ENCODE measurements at places on chromosomes 12 and 14.

- no peaks in the 10 kb centered on the region for H3K36me3 ChIP-seq
- no peak overlapping the region for H3K4me3 ChIP-seq
- H3K4me1 ChIP-seq = peaks cover 4% of the 10 kb centered on the region
- no peak for DNase-seq
- no peaks in the 10 kb centered on the region for H3K27me3 ChIP-seq
Measured at GRCh38 chr14:77918448-77918847, 118.5 kb downstream of the ADCK1 start.

- H3K27ac ChIP-seq = no peak overlapping the region
- no peak overlapping the region for H3K4me3 ChIP-seq
- H3K4me1 ChIP-seq = no peaks in the 10 kb centered on the region
- DNase-seq = no peak
- peaks cover 7% of the 10 kb centered on the region for H3K27me3 ChIP-seq
Measured at GRCh38 chr12:70032076-70032475, 207.0 kb downstream of the MYRFL start.

DNA sequence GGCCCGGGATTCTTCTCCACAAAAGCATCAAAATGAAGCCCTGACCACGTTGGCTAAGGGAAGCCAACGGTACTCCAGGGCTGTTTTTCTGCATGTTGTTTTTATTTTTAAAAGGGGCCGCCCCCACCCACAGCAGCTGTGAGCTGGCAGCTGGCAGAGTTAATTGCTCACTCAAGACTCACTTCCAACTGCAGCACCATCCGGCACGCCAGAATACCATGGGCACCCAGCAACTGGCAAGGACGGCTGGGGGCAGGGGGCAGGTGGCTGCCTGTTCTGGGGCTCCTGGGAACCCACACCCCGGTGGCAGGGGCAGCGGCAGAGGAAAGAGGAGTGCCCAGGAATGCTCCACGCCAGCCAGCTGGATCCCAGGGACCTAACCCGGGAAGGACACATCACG, 44.3 kb downstream of the NCOR2 start:
- H3K4me1 ChIP-seq = no peaks in the 10 kb centered on the region
- no peak for DNase-seq
- no peak overlapping the region for H3K4me3 ChIP-seq
- no peak overlapping the region for H3K27ac ChIP-seq

DNA sequence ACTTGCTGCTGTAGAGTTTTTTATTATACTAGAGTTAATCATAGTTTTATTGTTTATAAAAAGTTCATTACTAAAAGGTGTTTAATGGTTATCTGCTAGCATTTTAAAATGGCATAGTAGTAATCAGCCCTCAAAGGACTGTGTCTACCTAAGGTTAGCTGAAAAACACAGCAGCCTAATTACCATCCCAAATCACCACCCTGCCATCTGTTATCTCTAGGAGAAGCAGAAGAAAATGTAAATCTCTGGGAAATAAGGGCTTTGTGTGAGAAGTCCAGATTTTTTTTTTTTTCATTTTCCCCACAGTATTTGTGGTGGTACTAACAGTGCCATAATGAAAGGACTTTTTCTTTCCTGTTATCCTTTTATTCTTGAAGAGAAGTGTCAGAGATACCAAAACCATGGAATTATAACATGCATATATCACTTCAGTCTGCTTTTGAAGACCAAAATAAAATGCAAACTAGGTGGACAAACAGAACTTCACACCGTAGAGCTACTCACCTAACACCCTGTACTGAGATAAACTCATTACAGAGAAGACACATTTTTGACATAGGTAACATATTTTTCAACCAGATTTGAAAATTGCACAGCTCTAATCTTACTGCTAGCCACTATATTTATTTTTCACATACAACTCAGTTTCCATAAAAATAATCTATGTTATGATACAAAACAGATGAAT, 876.2 kb downstream of the C12orf50 start:
- H3K4me1 ChIP-seq = no peaks in the 10 kb centered on the region
- no peak for DNase-seq
- no peaks in the 10 kb centered on the region for H3K27me3 ChIP-seq

DNA sequence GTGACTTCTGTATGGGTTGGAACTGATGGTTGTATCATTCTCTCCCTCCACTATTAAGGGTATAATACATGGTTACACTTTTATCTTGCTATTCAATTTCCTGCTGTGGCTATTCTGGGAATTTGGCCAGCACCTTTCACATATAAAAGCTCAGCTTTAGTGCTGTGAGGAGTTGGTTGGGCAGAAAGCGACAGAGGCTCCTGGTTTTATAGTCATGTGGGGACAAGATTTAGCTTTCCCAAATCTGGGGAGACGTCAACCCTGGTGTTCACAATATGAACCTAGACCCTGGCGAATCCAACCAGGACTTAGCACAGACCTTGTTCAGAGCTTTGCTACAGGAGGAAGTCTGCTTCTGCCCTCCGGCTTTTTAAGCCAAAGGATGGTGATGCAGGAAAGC, 36.5 kb downstream of the FOS start:
- peaks cover 5% of the 10 kb centered on the region for H3K4me1 ChIP-seq
- no peak for DNase-seq
- no peaks in the 10 kb centered on the region for H3K36me3 ChIP-seq
- no peak overlapping the region for H3K27ac ChIP-seq

DNA sequence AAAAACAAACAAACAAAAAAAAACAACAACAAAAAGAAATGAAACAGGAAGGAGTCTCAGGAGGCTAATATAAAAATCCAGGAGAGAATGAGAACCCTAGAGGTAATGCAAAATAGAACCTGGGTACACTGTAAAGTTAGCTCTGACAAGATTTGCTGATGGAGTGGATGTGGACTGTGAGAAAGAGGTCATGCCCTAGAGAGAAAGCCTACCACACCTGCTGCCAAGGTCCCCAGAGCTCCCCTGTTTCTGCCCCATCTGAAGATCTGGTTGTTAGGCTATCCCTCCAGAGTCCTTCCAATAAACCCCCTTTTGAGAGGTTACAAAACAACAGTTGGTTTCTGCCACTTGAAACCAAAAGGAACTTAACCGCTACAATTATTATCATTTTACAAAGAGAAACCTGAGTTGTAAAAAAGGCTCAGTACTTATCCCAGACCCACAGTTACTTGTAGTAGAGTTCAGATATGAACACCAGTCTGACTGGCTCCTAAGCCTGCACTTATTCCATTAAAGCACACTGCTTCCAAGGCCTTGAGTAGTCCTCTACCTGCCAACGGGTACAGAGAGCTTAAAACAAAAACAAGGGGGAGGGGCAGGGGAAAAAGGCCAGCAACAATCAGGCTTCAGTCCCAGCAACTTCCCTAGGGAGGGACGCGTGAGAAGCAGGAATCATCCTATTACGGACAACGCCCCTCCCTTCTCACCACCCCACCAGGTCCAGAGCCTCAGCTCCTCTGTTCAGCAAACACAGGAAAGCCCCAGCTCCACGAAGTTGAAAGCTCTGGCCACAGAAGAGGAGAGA, 27.7 kb downstream of the PPP1R13B start:
- H3K27ac ChIP-seq = no peak overlapping the region
- no peak overlapping the region for H3K4me3 ChIP-seq
- DNase-seq = no peak
- H3K27me3 ChIP-seq = peaks cover 4% of the 10 kb centered on the region

GRCh38 chr12:64667793-64668192, 57.5 kb downstream of the RASSF3 start:
- peak overlapping the region; percentile 82 for H3K4me3 ChIP-seq
- H3K27me3 ChIP-seq = no peaks in the 10 kb centered on the region
- DNase-seq = no peak
- H3K36me3 ChIP-seq = peaks cover 25% of the 10 kb centered on the region
- H3K4me1 ChIP-seq = peaks cover 87% of the 10 kb centered on the region
- peak overlapping the region; percentile 99 for H3K27ac ChIP-seq

- H3K4me3 ChIP-seq = no peak overlapping the region
- no peaks in the 10 kb centered on the region for H3K27me3 ChIP-seq
- no peaks in the 10 kb centered on the region for H3K36me3 ChIP-seq
- DNase-seq = no peak
- H3K4me1 ChIP-seq = no peaks in the 10 kb centered on the region
Measured at GRCh38 chr12:78241446-78241845, 410.8 kb downstream of the NAV3 start.

- no peak overlapping the region for H3K27ac ChIP-seq
- no peaks in the 10 kb centered on the region for H3K27me3 ChIP-seq
- H3K4me3 ChIP-seq = no peak overlapping the region
- H3K4me1 ChIP-seq = no peaks in the 10 kb centered on the region
- peaks cover 57% of the 10 kb centered on the region for H3K36me3 ChIP-seq
Measured at GRCh38 chr12:132940071-132940719, 15.9 kb downstream of the ZNF605 start.

GRCh38 chr12:55699471-55700055, 8.1 kb downstream of the ITGA7 start:
- H3K4me1 ChIP-seq = no peaks in the 10 kb centered on the region
- peaks cover 22% of the 10 kb centered on the region for H3K27me3 ChIP-seq
- no peaks in the 10 kb centered on the region for H3K36me3 ChIP-seq
- no peak overlapping the region for H3K4me3 ChIP-seq
- DNase-seq = no peak

GRCh38 chr12:123268850-123269249, 2.8 kb downstream of the CDK2AP1 start:
- H3K27ac ChIP-seq = peak overlapping the region; percentile 60
- H3K4me1 ChIP-seq = peaks cover 34% of the 10 kb centered on the region
- peak; percentile 16 for DNase-seq
- no peaks in the 10 kb centered on the region for H3K36me3 ChIP-seq
- peaks cover 19% of the 10 kb centered on the region for H3K27me3 ChIP-seq
- H3K4me3 ChIP-seq = peak overlapping the region; percentile 41

- no peak overlapping the region for H3K4me3 ChIP-seq
- H3K27ac ChIP-seq = no peak overlapping the region
- no peak for DNase-seq
- H3K36me3 ChIP-seq = peaks cover 98% of the 10 kb centered on the region
- H3K4me1 ChIP-seq = peaks cover 80% of the 10 kb centered on the region
Measured at GRCh38 chr12:112985642-112986290, 7.4 kb downstream of the OAS2 start.

DNA sequence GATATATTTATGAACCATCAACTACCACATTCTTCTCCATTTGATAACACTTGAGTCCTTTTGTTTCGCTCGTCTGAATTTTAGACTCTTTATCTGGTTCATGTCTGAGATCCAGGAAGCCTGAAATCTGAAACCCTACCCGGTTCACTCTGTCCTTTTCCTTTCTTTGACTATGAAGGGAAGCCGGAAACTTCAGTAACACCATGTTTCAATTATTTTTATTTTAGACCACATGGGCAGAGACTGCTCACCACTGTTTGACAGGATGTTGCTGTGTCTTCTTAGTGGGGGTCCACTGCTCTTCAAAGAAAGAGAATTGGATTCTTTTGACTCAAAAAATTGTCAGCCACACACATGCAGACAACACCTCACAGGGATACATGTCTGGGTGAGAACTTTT, 331.9 kb upstream of the FLRT2 start:
- no peak overlapping the region for H3K4me3 ChIP-seq
- H3K36me3 ChIP-seq = no peaks in the 10 kb centered on the region
- H3K4me1 ChIP-seq = no peaks in the 10 kb centered on the region
- no peak overlapping the region for H3K27ac ChIP-seq
- no peaks in the 10 kb centered on the region for H3K27me3 ChIP-seq

DNA sequence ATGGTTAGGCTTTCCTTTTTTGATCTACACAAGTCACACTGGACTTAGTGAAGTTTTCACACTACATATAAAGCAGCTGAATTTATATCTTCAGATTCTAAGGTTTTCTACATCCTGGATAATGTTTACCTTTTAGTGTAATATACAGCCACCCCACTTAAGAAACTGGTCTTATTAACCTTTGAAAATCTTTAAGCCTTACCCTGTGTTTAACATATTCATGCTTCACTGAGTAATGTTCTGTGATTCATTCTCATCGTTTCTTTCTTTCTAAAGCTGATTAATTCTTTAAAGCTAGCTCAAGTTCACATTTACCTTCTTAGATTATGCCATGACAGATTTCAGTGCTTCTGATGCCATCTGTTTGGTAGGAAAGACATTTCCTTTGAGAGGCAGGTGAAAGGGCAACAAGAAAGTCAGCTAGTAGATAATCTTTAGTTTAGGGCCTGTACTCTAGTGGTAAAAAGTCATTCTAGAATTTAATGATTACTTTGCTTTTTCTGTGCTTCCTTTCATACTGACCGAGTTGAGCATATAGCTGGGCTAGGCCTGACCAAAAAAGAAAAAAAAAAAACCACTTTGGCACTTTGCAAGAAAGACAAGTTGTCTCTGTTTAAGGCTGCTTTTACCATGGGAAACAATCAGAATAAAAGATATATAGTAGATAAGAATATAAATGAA, 690.9 kb upstream of the FBXO33 start:
- H3K27ac ChIP-seq = no peak overlapping the region
- no peak for DNase-seq
- H3K36me3 ChIP-seq = no peaks in the 10 kb centered on the region
- no peak overlapping the region for H3K4me3 ChIP-seq
- no peaks in the 10 kb centered on the region for H3K27me3 ChIP-seq
- no peaks in the 10 kb centered on the region for H3K4me1 ChIP-seq

GRCh38 chr12:119258556-119258955, 76.0 kb upstream of the CCDC60 start:
- no peaks in the 10 kb centered on the region for H3K4me1 ChIP-seq
- H3K27ac ChIP-seq = no peak overlapping the region
- DNase-seq = no peak
- H3K27me3 ChIP-seq = peaks cover 5% of the 10 kb centered on the region
- H3K36me3 ChIP-seq = no peaks in the 10 kb centered on the region
- H3K4me3 ChIP-seq = no peak overlapping the region

- no peak overlapping the region for H3K27ac ChIP-seq
- H3K4me3 ChIP-seq = peak overlapping the region; percentile 33
- no peak for DNase-seq
- peaks cover 40% of the 10 kb centered on the region for H3K27me3 ChIP-seq
- H3K4me1 ChIP-seq = peaks cover 7% of the 10 kb centered on the region
- no peaks in the 10 kb centered on the region for H3K36me3 ChIP-seq
Measured at GRCh38 chr12:66235626-66236281, 46.7 kb downstream of the IRAK3 start.

- no peak overlapping the region for H3K27ac ChIP-seq
- H3K27me3 ChIP-seq = peaks cover 47% of the 10 kb centered on the region
- peaks cover 9% of the 10 kb centered on the region for H3K4me1 ChIP-seq
- no peaks in the 10 kb centered on the region for H3K36me3 ChIP-seq
Measured at GRCh38 chr14:23349156-23349845, 3.4 kb downstream of the SLC22A17 start.

DNA sequence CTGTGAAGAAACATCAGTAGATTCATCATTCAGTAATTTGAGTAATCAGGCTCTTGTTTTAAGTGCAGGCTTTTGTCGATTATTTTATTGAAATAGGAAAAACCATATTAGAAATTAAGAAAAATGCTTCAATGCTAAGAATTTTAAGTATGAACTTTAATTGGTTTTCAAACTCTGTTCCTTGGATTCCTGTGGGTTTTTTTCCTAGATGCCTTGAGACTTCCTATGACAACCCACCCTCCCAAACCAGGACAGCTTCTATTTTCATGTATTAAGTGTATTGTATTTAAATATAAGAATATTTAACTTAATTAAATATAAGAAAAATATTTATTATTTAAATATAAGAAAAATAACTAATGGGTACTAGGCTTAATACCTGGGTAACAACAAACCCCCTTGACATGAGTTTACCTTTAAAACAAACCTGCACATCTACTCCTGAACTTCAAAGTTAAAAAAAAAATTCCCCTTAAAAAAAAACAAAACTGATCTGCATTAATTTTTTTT, 3.0 kb downstream of the ARHGAP5 start:
- no peak for DNase-seq
- H3K4me1 ChIP-seq = peaks cover 34% of the 10 kb centered on the region
- H3K27ac ChIP-seq = no peak overlapping the region
- H3K4me3 ChIP-seq = no peak overlapping the region
- peaks cover 13% of the 10 kb centered on the region for H3K27me3 ChIP-seq
- peaks cover 13% of the 10 kb centered on the region for H3K36me3 ChIP-seq

- H3K4me1 ChIP-seq = peaks cover 5% of the 10 kb centered on the region
- H3K36me3 ChIP-seq = no peaks in the 10 kb centered on the region
- no peak overlapping the region for H3K27ac ChIP-seq
- no peak overlapping the region for H3K4me3 ChIP-seq
- DNase-seq = no peak
Measured at GRCh38 chr14:92719890-92720323, 28.5 kb downstream of the LGMN start.

Data from activated naive CD4-positive, alpha-beta T cell treated with anti-CD3 and anti-CD28 coated beads, Interleukin-2, amount 10 ng/mL, durations not matched to agents 7 days and 5 days (primary cell).